ENCODE measurements at places on chromosomes 6 and 20.

- DNase-seq = no peak
These were observed 72.2 kb downstream of the ATXN1 start for GRCh38 chr6:16688984-16689636.

DNA sequence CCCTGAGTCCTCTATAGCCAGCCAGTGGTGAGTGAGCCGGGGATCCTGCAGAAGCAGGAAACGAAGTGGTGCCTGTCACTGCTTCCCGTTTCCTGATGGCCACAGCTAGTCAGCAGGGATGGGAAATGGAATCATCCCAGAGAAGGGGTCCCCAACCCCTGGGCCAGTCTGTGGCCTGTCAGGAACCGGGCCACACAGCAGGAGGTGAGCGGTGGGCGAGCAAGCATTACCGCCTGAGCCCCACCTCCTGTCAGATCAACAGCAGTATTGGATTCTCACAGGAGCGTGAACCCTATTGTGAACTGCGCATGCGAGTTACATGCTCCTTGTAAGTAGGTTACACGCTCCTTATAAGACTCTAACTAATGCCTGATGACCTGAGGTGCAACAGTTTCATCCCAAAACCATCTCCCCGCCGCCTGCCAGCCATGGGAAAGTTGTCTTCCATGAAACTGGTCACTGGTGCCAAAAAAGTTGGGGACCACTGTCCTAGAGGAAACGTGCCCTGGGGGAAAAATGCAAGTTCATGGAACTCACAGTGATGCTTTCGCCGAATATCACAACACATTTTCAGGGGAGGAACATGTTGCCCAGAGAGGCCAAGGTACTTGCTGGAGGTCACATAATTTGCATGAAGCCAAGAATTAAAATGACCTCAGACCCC is 113.8 kb downstream of the JPH2 start:
- no peak for DNase-seq

DNA sequence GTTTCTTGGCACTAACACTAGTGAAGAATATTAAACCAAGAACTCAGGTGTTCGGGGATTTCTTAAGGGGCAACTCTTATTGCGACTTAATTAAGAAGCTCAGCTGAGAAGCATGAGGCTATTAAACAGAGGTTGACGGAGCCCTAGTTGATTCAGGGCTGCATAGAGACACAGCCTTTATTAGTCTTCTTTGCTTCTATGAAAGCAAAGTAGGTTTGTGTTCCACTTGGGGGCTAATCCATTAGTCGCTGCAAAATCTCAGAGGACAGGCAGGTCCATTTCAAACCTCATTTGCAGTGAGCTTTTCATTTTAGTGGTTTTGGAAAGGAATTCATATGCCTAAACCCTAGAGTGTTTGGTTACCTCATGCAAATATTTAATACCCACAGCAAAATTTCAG is 506.6 kb upstream of the SULF2 start:
- DNase-seq = no peak

DNA sequence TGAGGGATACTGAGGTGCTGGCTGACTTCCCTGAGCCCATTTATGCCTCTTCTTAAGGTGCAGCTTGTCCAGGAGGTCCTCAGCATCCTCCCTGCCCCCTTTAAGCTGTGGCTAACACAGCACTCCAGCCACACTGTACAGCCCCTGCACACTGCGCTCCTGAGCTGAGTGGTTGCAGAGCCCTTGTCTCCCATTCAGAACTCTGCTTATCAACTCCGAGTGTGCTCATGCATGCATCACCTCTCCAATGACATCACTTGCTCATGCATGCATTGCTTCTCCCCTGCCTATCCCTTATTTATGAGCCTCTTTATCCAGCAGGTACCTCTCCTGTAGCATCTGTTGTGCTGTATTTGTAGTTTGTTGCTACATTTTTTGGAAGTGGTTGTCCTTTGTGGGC is 124.6 kb downstream of the AIG1 start:
- no peak for DNase-seq

- no peak for DNase-seq
These were observed 35.0 kb downstream of the SHPRH start for GRCh38 chr6:145929037-145929633.

GRCh38 chr6:36184311-36184710 is 12.2 kb upstream of the BRPF3 start:
- DNase-seq = no peak

GRCh38 chr20:63294536-63294900 is 1.5 kb downstream of the COL20A1 start:
- no peak for DNase-seq

DNA sequence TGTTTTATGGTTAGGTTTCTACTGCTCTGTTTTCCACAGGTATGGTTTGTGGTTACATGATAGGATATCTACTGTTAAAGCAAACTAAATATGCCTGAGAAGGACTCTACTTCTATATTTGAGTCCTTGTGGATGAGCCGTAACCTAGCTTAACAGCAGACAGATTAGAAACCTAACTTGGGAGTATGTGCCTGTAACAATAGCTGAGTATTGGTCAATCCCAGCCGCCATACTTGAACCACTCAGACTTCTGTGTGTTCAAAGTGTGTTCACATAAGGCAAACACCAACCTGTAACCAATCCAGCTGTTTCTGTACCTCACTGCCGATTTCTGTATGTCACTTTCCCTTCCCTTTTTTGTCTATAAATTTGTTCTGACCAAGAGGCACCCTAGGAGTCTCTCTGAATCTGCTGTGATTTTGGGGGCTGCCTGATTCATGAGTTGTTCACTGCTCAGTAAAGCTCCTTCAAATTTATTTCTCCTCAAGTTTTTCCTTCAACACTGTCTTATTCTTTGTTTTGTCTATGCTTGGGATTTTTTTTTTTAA is 37.1 kb downstream of the PHF3 start:
- DNase-seq = no peak

GRCh38 chr6:106630366-106630765 is 988 bp downstream of the QRSL1 start:
- DNase-seq = no peak

DNA sequence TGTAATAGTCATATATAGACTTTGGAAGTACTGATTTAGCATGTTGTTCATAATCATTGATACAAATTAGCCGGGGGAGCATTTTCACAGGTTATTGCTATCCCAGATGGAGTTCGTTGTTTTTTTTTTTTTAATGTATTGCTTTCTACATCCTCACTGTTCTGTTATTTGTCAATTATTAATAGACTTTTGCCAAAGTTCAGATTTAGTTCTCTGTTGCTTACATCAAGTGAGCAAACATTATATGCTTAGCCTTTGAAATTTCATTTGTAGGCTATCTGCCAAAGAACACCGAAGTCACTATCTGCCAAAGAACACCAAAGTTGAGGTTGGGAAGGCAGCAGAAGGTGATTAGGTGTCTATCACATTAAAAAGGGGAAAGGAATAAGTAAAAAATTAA is at the start of gene HAO1:
TSS of gene HAO1 (minus strand) at position 118 of the 400 bp plus-strand sequence. CDS start at position 82, 36 bp downstream.
- DNase-seq = no peak

DNA sequence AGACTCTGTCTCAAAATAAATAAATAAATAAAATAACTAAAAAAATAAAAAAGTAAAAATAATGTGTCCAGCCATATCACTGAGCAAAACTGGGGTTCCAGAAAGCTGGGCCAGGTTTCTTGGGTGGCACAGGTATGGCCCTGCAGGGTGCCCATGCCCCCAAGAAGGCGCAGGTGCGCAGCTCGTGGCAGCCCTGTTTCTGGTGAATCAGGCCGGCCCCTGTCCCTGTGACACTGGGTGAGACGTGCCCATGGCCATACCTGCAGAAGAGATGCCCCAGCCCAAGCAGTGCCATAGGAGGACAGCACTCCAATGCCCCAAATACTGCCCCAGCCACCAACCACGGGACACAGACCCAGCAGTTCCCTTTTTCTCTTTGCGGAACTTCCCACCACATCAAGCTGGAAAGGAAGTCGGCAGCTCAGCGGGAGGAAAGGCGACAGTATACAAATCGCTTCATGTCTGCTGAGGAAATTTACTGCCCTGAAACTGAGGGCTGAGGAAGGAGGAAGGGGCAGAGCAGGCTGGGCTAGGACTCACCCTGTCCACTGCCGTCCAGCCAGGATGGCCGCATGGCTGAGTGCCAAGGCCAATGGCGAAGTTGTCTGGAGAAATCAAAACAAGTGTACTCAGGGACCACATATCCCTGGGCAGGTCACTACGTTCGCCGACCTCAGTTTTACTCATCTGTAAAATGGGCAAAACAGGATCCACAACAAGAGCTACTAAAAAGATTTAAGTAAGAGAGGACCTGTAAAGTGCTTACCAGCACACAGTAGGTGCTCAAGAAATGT is 55.4 kb downstream of the PREX1 start:
- no peak for DNase-seq

DNA sequence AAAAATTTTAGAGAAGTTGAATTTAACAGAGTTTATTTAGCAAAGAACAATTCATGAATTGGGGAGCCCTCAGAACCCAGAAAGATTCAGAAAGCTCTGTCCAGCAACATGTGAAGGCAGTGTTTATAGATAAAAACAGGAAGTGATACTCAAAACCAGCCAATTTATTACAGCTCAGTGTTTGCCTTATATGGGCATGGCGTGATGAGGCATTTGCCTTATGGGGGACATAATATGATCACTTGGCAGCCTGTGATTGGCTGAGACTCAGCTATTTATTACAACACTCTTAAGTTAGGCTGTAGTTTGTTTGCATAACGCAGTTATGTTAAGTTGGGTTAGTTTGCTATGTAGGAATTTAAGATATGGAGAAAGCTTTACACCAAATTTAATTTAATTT is 11.5 kb downstream of the HLA-DPA1 start:
- no peak for DNase-seq

DNA sequence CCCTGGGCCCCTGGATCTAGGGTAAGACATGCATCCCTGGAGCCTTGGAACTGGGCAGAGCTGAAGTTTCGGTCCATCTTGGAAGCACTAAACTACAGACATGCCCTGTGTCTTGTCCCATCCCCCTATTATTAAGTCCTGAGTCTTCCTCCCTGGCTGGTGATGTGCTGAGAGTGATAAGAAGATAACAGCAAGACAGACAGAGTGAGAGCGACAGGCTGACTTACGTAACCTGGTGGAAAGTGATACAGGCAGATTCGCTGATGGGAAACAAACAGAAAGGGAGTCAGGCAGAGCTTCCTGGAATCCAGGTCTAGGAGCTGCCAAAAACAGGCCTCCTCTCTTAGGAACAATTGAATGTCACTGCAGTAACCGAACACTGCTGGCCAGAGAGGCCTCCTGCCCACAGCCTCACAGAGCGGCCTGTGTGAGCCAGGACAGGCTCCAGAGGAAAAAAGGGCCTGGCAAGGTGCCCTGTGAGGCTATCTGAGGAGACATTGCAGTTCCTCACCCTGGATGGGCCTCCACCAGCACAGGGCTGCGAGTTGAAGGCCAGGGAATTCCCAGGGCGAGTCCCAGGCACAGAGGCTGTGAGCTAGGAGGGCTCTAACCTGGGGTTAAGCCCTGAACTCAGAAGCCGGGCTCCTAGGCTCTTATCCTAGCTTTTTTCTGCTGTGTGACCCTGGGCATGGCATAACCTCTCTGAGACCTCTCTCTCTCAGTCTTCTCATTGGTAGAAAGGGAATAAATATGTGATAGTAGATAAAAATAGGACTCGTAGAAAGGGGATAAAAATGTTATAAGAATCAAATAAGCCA is 34.2 kb upstream of the B4GALT5 start:
- no peak for DNase-seq

Data from stimulated activated CD8-positive, alpha-beta memory T cell treated with anti-CD3 and anti-CD28 coated beads, Interleukin-15, amount 100 ng/mL, for 24 hours (primary cell).